Stimulated activated naive B cell treated with anti-CD40 and anti-IgM and Interleukin-4, amounts not matched to agents 10 μg/mL and 1 μg/mL and 100 μg/mL, for 72 hours (primary cell): ENCODE measurements at places on chromosomes 11 and 22.

GRCh38 chr11:98834776-98835175 is 186.0 kb upstream of the CNTN5 start:
- no peak overlapping the region for H3K4me3 ChIP-seq
- no peak overlapping the region for H3K27ac ChIP-seq
- H3K36me3 ChIP-seq = no peaks in the 10 kb centered on the region
- H3K4me1 ChIP-seq = no peaks in the 10 kb centered on the region
- DNase-seq = no peak

DNA sequence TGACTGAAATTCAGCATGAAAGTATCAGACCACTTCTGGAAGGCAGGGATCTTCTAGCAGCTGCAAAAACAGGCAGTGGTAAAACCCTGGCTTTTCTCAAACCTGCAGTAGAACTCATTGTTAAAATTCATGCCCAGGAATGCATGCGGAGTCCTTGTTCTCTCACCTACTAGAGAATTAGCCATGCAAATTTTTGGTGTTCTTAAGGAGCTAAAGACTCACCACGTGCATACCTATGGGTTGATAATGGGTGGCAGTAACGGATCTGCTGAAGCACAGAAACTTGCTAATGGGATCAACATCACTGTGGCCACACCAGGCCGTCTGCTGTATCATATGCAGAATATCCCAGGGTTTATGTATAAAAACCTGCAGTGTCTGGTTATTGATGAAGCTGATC is 19.1 kb downstream of the ZBTB44 start:
- no peak overlapping the region for H3K27ac ChIP-seq
- H3K27me3 ChIP-seq = no peaks in the 10 kb centered on the region
- no peak overlapping the region for H3K4me3 ChIP-seq
- peaks cover 35% of the 10 kb centered on the region for H3K4me1 ChIP-seq

DNA sequence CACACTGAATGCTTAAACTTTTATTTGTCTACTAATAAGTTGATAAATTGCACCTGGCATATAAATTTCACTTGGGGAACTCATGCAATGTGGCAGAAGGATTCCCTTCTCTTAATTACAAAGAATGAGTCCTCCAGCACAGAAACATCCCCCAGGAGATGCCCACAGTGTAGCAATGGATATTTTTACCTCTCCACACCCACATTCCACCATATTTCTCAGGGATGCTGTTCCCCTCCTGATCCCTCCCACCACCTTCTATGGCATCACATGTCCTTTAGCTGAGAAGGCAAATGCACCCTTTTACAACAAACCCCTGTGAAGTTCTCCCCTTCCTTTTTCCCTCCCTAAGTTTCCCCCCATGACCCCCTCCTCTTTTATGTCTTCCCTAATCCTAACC is 56.1 kb upstream of the UBASH3B start:
- no peaks in the 10 kb centered on the region for H3K36me3 ChIP-seq
- H3K27ac ChIP-seq = no peak overlapping the region
- no peak for DNase-seq
- no peak overlapping the region for H3K4me3 ChIP-seq
- no peaks in the 10 kb centered on the region for H3K4me1 ChIP-seq

- no peaks in the 10 kb centered on the region for H3K36me3 ChIP-seq
- DNase-seq = peak; percentile 57
- H3K4me1 ChIP-seq = peaks cover 5% of the 10 kb centered on the region
- H3K4me3 ChIP-seq = no peak overlapping the region
Observed at GRCh38 chr22:33209930-33210784, 152.0 kb upstream of the SYN3 start.

- no peaks in the 10 kb centered on the region for H3K27me3 ChIP-seq
- no peak overlapping the region for H3K27ac ChIP-seq
- H3K36me3 ChIP-seq = peaks cover 51% of the 10 kb centered on the region
- DNase-seq = no peak
Observed at GRCh38 chr22:41264408-41264941, 21.5 kb downstream of the RANGAP1 start.

DNA sequence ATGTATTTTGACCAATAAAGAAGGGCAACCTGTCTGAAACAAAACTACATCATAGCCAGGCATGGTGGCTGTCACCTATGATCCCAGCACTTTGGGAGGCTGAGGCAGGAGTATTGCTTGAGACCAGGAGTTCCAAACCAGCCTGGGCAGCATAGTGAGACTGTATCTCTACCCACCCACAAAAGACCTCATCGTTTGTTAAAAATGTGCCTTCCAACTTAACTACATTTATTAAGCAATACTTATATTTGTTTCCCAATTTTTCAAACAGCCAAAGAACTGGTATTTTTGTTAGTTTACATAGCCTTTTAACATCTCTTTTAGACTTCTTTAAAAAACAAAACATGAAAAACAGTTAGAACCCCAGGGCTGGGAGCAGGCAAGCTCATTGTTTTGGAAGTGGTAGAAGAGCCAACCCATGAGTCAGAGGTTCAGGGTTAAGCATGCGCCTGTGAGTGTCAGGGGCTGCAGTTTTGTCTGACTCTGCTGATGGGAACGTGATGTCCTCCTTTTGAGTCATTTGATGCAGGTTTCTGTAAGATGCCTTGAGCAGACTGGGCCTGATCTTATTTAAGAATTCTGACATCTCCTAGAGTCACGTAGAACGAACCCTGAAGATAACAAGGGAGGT is 53.9 kb upstream of the CRTAM start:
- H3K27me3 ChIP-seq = no peaks in the 10 kb centered on the region
- peaks cover 2% of the 10 kb centered on the region for H3K4me1 ChIP-seq
- peaks cover 30% of the 10 kb centered on the region for H3K36me3 ChIP-seq
- no peak overlapping the region for H3K27ac ChIP-seq

- peaks cover 6% of the 10 kb centered on the region for H3K27me3 ChIP-seq
- no peak overlapping the region for H3K27ac ChIP-seq
- no peak for DNase-seq
- no peaks in the 10 kb centered on the region for H3K36me3 ChIP-seq
- no peak overlapping the region for H3K4me3 ChIP-seq
Observed at GRCh38 chr22:25146307-25146706, 53.4 kb upstream of the CRYBB3 start.

GRCh38 chr11:81596704-81597103 is 1137.0 kb downstream of the FAM181B start:
- no peaks in the 10 kb centered on the region for H3K36me3 ChIP-seq
- H3K27ac ChIP-seq = no peak overlapping the region
- H3K4me3 ChIP-seq = no peak overlapping the region
- no peaks in the 10 kb centered on the region for H3K4me1 ChIP-seq
- no peak for DNase-seq

DNA sequence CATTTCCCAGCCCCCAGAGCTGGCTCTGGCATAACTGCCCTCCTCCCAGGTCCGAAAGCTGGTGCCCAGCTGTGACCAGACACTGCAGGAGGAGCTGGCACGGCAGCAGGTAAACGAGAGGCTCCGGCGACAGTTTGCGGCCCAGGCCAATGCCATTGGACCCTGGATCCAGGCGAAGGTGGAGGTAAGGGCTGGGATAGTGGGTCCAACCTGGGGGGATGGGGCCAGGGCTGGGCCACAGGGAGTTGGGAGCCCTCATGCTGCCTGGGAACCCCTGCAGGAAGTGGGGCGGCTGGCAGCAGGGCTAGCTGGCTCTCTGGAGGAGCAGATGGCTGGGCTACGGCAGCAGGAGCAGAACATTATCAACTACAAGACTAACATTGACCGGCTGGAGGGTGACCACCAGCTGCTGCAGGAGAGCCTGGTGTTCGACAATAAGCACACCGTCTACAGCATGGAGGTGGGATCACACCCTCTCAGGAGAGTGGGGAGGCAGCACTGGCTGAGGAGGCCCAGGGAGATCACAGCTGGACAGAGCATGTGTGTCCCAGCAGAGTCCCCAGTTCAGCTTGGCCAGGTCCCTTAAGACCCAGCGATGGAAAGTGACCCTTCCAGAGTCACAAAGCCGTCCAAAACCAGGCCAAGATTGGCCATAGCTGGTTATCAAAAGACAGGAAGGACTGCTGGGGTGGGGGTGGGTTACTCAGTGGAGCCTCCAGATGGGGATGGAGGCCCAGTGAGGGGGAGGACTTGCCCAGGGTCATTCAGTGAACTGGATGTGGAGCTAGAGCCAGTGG is 7.0 kb downstream of the CTSF start:
- no peak overlapping the region for H3K4me3 ChIP-seq
- H3K27me3 ChIP-seq = peaks cover 42% of the 10 kb centered on the region
- DNase-seq = no peak
- H3K27ac ChIP-seq = no peak overlapping the region

DNA sequence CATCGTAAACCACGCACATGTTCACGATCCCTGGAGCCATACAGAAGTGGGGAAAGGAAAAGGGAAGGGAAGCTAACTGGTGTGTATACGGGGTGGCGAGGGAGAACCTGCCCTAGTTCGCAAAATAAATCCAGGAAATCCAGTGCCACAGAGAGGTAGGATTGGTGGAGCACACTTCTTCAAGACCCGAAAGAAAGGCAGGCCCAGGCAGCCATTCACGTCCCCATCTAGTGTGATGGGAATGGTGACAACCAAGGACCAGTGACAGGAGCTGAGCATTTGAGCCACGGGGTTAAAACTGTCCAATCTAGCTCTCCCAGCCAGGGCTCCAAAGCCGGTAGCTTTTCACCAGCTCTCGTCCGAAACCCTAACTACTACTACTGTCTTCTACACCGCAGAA is 53.7 kb downstream of the IGSF9B start:
- no peaks in the 10 kb centered on the region for H3K27me3 ChIP-seq
- DNase-seq = no peak
- peaks cover 4% of the 10 kb centered on the region for H3K4me1 ChIP-seq
- H3K4me3 ChIP-seq = no peak overlapping the region
- H3K27ac ChIP-seq = no peak overlapping the region

DNA sequence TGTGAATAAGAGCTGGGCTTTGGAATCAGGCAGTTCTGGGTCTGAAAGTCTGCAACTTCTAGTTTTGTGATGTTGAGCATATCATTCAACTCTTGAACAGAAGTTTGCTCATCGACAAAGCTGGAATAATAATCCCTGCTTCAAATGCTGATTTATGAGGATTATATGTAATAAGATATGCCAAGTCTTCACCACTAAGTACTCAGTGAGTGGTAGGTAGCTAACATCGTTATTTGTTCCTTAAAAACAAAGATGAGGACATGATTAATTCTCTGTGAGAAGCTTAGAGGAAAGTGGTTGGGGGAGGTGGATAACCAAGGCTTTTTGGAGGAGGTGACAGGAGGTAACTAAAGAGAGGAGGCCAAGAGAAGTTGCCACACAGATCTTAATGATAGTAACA is 96.5 kb downstream of the ME3 start:
- H3K36me3 ChIP-seq = no peaks in the 10 kb centered on the region
- no peaks in the 10 kb centered on the region for H3K27me3 ChIP-seq
- H3K4me1 ChIP-seq = no peaks in the 10 kb centered on the region
- no peak overlapping the region for H3K4me3 ChIP-seq
- no peak overlapping the region for H3K27ac ChIP-seq

- peaks cover 7% of the 10 kb centered on the region for H3K27me3 ChIP-seq
- no peak for DNase-seq
- peaks cover 17% of the 10 kb centered on the region for H3K36me3 ChIP-seq
- no peak overlapping the region for H3K4me3 ChIP-seq
- no peak overlapping the region for H3K27ac ChIP-seq
Observed at GRCh38 chr11:6674862-6675261, 8.3 kb downstream of the MRPL17 start.

GRCh38 chr11:103659743-103660142 is 376.7 kb upstream of the DDI1 start:
- no peak overlapping the region for H3K4me3 ChIP-seq
- no peaks in the 10 kb centered on the region for H3K27me3 ChIP-seq
- peaks cover 20% of the 10 kb centered on the region for H3K4me1 ChIP-seq
